ENCODE measurements at places on chromosomes 6 and 20.

- DNase-seq, result no peak
Observed at GRCh38 chr20:5864428-5864827, 85.9 kb downstream of the TRMT6 start.

DNA sequence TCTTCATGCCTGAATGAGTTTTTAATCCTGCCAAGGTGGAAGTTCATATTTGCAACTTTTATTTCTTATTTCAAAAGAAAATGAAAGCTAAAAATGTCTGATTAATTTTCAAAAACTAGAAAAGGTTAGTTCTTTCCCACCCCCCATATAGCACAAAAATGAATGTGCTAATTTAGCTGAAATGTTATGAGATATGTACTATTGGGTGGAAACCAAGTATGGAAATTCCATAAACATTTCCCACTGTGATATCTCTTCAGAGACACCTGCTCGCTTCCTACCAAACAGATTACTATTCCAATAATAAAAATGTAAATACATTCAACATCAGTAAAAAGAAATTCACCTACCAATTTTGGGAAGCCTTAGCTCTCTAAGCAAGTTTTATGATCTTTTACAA is 678.6 kb upstream of the ID4 start:
- DNase-seq, result no peak

- DNase-seq, result no peak
Observed at GRCh38 chr6:80454197-80454596, 347.7 kb downstream of the BCKDHB start.

DNA sequence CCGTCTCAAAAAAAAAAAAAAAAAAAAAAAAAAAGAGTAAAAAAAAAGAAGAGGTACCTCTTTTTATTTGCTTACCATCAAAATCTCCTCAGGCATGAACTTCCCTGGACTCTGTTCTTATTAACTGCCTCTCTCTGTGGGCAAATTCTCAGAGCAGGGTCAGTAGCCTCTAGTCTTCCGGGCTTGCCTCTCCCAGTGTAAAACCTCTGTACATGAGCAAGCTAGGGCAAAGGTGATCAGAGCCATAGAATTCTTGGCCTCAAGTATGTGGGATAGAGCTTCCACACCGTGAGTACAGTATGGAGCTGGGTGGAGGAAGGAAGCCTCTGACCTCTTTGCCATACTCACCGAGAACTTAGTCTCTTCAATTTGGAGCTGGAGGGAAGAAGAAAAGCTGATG is 58.5 kb downstream of the TRPC4AP start:
- DNase-seq, result no peak

DNA sequence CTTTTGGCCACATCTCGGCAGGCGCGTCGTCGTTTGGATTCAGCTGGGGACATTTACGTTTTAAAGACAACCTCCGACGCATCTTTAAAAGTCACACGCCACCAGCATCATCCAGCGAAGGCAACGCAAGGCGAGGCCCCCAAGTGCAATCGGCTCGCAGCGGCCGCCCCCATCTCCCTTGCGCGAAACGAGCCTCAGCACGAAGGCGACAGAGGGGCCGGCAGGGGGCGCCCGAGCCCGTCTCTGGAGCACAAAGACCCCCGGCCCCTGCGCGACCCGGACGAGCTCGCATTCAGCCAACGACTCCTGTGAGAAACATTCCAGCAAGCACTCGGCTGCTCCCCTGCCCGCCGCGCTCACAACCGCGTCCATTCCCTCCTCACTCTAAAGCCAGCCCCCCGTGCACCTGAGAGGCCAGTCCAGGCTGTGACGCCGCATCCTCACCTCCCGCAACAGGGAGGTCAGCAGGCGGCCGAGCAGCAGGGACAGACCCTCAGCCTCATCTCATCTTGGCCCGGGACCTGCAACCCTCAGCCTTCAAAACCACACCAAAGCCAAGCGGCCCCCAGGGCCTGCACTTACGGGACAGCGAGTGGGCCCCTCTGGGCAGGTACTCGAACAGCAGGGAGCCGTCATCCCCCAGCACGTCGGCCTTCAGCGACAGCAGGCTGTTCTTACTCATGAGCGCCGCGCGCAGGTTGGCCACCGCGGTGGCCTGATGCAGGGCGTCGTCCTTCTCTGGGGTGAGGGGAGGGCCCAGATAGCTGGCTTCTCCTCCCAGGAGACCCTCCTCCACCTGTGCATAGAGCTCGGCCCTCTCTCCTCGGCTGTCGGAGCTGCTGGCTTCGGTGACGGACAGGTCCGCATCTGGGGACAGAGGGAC is 35.8 kb downstream of the SLC2A4RG start:
- no peak for DNase-seq

DNA sequence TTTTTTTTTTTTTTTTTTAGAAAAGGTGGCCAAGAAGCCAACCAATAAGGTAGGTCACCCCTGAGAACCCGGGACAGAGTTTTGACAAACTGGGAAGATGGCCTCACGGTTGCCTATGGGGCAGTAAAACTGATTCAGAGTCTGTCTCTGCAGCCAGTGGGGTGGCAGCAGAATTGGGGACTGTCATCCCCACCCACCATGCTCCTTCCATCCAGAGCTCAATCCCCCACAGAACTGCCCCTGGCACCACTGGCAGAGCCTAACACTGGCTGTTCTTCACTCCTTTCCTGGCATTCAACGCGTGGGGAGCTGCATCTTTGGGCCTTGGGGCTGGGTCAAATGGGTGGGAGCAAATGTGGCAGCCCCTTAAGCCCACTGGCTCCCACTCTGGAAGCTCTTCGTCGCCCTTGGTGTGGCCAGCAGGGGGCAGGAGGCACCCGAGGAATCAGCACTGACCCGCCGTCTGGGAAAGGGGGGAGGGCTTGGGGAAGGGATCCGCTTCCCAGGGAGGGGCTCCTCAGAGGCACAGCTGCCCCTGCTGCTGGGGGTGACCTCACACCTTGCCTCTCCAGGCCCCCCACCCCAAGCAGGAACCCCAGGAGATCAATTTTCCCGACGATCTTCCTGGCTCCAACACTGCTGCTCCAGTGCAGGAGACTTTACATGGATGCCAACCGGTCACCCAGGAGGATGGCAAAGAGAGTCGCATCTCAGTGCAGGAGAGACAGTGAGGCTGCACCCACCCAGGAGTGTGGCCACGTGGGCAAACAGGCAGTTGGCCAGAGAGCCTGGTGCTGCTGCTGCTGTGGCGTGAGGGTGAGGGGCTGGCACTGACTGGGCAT is 10.4 kb downstream of the CD40 start:
- DNase-seq, result no peak

Measured in stimulated activated CD8-positive, alpha-beta memory T cell treated with anti-CD3 and anti-CD28 coated beads, Interleukin-15, amount 100 ng/mL, for 1 hour (primary cell).